ENCODE measurements at places on chromosomes 1 and 21.

DNA sequence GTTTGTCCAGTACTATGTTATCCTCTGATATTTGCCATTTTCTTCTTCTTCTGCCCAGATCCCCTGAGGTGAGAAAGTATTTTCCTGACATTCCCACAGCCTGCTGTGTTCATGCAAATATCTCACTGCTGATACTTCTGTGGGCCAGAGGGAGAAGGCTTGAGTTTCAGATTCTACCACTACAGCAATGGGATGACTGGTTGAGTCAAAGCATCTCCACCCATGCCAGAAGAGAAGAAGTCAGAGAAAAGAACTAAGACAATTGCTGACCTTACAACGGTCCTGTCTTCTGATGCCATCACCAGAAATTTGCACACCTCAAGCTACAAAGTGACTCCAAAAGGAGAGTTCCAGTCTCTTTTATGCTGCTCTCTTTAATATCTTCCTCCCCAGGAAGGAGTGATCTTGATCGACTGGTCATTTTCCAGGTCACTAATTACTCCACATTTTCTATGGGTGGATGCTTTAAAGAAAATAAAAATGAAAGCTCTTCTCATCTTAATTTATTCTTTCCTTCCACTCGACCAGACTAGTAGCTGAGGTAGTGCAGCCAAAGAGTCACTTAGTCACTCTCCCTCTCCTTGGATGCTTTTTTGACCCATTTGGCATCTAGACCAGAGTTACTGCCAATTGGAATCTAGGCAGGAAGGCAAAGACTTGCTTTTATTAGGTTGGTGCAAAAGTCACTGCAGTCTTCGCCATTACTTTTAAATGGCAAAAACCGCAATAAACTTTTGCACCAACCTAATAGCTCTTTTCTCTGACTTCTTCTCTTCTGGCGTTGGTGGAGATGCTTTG is 195.1 kb downstream of the PTPRC start:
- no peak for DNase-seq

DNA sequence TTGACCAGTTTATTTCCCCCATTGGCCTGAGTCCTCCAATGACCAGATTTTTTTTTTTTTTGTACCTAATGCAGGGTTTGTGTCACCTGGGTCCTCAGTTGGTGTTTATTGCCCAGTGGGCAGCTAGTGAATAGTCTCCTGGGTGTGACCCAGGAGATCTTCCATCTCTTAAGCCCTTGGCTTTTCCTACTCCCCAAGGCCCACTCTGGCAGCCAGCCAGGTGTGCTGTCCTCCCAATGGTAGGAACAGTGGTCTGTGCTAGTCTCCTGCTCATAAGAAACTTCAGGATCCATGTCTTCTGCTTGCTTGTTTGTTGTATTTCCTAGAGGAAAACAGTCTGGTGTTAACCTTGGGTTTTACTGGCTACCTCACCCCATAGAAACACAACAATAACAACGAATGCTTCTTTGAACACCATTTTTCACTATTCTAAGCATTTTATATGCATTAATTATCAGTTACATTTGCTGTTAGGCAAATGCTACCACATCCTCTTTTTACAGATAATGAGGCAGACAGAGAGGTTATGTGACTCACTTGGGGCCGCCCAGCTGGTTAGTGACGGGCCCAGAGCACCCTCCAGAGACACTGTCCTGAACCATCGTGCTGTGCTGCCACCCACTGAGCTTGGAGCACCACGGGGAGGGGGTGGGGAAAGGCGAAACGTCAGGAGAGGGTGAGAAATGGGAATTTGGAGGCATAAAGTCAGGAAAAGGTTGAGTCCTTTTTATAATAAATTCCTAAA is 107.5 kb downstream of the HIVEP3 start:
- no peak for DNase-seq

- no peak for DNase-seq
Measured at GRCh38 chr1:209692296-209692695, 12.3 kb upstream of the HSD11B1 start.

GRCh38 chr1:107555578-107555977 is 409.4 kb downstream of the VAV3 start:
- no peak for DNase-seq

DNA sequence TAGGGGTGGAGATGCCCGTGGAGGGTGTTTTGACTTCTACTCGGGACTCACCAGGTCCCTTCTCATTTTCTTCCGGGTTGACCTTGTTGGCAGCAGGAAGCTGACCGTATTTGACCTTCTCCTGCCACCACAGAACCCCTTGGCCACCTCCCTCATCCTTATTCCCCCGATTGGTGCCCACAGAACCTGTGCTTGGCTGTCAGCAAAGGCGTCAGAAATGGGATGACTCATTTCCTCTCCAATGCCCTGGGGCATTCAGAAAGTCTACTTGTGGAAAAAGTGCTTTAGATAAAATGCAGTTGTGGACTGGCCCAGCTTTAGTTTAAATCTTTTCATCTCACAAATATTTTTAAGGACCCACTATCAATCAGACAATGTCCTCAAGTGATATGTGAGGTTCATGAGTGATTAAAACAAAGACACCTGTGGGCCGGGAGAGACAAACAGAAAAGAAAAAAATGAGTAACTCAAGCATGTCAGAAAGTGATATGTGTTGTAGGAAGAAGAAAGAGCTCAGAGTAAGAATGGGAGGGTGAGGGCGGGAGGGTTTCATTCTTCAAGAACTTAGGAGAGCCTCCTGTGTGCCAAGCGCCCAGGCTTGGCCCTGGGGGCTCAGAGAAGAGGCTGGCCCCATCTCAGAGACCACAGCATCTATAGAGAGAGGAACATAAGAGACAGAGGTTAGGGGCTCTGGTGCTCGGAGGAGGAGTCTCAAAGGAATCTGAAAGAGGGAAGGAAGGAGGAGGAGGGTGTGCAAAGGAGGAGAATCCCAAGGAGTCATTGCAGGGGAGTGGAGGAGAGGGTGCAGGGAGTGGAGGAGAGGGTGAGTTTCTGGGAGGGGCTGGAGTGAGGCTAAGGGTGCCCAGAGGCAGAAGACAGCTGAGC is 221.6 kb upstream of the VAMP3 start:
- DNase-seq: peak; percentile 51

DNA sequence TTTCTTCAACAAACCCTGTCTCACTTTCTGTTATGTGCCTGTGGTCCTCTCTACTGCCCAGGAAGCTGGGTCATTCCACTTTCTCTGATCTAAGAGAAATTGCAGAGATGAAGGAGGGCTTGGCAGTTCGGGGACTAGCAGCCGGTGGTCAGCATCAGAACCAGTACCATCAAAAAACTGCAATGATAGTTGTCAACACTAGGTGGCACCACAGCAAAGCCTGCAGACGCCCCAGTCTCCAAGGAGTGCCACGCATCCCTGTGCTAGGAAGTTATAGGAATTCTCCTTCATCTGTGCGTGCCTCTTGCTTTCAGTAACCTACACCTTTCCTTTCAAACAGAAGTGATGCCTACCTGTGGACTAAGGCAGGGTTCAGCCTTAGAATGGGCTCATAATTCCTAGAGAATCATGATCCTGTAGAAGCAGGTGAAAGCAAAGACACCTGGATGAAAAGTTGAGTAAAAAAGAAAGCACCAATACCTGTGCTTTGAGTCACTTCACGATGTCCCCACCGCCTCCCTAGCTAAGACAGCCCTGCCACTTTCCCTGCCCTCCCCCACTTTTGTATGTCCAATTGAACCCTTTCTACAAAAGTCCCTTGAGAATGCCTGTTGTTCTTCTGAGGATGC is 129.2 kb downstream of the ADAMTS1 start:
- no peak for DNase-seq

GRCh38 chr1:15397236-15397635 is 12.5 kb upstream of the EFHD2 start:
- DNase-seq: no peak

GRCh38 chr1:85047472-85048295 is 616 bp downstream of the MCOLN3 start:
- DNase-seq: no peak

GRCh38 chr1:32426489-32427255 is 32.4 kb upstream of the BSDC1 start:
- no peak for DNase-seq

DNA sequence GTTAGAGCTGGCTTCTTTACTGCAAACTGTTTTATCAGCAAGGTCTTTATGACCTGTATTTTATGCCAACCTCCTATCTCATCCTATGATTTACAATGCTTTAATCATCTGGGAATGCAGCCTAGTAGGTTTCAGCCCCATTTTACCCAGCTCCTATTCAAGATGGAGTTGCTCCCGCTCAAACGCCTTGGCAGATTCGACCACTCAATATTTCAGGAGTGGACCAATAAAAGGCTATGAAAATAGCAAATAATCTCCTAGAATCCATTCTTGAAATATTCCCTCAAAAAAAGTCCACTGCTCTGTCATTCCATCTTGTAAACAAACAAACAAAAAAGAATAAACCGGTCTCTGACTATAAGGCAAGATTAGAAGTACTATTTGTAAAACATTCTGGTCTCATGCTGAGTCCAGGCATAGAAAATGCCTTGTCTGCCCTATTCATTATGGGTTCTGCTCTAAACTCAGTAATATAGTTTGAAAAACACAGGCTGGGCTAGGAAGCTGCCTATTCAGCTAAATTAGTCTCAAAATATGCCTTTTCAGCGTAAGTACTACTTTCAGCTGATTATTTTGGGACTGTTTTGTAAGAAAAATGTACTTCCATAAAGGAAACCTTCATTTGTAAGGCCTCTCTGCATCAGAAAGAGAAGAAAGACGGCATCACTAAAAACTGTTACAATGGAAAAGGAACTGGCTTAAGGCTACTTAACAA is 53.0 kb downstream of the TBX19 start:
- DNase-seq: no peak

- no peak for DNase-seq
Measured at GRCh38 chr1:63718541-63718970, 55.3 kb upstream of the ROR1 start.

DNA sequence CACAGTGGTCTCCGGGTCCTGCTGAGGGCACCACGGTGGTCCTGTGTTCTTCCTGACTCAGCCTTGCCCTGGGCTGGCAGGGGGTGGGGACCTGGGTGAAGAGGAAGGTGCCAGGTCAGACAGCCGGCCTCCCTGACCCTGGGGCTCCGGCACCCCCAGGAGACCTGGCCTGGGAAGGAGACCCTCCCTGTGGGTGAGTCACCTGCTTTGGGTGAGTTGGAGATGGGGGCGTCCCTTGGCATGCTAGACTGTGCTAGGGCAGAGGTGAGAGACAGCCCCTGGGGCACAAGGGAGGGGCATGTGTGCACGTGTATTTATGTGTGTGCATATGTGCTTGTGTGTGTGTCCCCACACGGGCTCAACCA is 23.4 kb downstream of the SPSB1 start:
- no peak for DNase-seq

GRCh38 chr1:182625719-182626504 is 21.7 kb upstream of the RGS16 start:
- DNase-seq: no peak

DNA sequence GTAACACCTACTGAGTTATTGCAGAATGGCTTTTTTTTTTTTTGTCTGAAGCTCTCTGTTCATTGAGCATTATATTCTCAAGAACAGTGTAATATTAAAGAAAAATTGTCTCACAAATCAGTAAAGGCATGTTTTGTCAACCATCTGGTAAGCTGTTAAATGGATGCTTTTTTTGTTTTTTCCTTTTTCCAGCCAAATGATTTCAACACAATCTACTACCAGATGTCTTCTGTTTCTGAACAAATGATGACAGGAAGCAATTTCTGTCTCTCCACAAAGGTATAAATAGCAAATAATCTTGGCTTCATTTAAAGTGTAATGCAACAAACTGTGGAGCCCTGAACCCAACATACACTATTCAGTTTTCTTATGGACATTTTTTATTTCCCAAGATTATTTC is 78.6 kb upstream of the RGS2 start:
- no peak for DNase-seq

- DNase-seq: no peak
Measured at GRCh38 chr1:210499956-210500355, 171.3 kb downstream of the HHAT start.

- DNase-seq: no peak
Measured at GRCh38 chr21:32062591-32063227, 189.9 kb downstream of the HUNK start.
